Ascending aorta (tissue), 2 donors: ENCODE measurements at places on chromosomes 11 and 22.

GRCh38 chr11:19652623-19653375 is 59.8 kb upstream of the NAV2 start:
- H3K4me3 ChIP-seq = no peak overlapping the region
- no peaks in the 10 kb centered on the region for H3K27me3 ChIP-seq
- no peaks in the 10 kb centered on the region for H3K36me3 ChIP-seq
- peaks cover 4% of the 10 kb centered on the region for H3K4me1 ChIP-seq
- H3K27ac ChIP-seq = no peak overlapping the region

GRCh38 chr11:20362481-20362880 is 1.0 kb upstream of the HTATIP2 start:
- peaks cover 4% of the 10 kb centered on the region for H3K4me1 ChIP-seq
- no peaks in the 10 kb centered on the region for H3K36me3 ChIP-seq
- H3K27me3 ChIP-seq = no peaks in the 10 kb centered on the region
- no peak overlapping the region for H3K4me3 ChIP-seq
- H3K27ac ChIP-seq = no peak overlapping the region

DNA sequence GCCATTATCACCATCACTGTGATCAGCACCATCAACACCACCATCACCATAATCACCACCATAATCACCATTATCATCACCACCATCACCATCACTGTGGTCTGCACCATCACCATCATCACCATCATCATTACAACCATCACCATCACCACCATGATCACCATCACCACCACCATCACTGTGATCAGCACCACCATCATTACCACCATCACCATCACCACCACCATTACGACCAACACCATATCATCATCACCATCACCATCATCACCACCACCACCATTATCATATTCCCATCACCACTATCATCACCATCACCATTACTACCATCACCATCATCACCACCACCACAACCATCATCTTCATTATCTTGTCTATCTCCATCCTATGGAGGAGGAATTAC is 125.2 kb downstream of the PHF21B start:
- H3K27me3 ChIP-seq = no peaks in the 10 kb centered on the region
- DNase-seq = no peak
- H3K4me3 ChIP-seq = no peak overlapping the region
- H3K27ac ChIP-seq = no peak overlapping the region
- H3K4me1 ChIP-seq = no peaks in the 10 kb centered on the region

DNA sequence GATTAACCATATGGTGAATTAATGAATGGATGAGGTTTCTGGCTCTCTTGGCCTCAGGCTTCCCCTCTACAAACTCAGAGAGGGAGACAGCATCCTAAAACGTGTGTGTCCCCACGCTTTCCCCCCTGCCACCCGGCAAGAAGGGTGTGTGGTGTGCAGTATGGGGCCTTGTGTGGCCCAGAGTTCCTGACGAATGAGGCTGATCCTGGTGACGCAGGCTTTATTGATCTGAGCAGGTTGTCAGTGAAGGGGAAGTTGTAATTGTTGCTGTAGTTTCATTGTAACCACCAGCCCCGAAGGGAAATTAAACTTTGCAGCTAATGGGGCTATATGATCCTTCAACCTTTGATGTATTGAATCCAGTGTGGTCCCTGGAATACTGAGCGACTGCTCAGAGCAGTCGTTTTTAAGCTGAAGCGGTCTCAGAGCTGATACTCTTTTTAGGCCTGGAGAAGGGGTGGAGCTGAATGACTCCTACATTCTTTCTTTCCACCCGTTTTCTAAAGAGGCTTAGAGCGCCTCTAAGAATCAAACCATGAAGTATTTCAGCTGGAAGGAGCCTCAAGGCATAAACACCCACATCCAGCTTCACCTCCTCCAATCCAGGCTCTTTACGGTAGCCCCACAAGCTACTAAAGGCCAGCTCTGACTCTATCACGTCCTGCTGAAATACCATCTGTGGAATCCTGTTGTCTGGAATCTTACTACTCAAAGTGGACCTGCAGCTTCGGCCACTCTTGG is 284.7 kb downstream of the MIAT start:
- no peak for DNase-seq
- H3K36me3 ChIP-seq = no peaks in the 10 kb centered on the region
- no peak overlapping the region for H3K4me3 ChIP-seq
- no peaks in the 10 kb centered on the region for H3K27me3 ChIP-seq
- H3K4me1 ChIP-seq = no peaks in the 10 kb centered on the region
- H3K27ac ChIP-seq = no peak overlapping the region

- H3K4me3 ChIP-seq = no peak overlapping the region
- no peak for DNase-seq
- no peaks in the 10 kb centered on the region for H3K36me3 ChIP-seq
- no peaks in the 10 kb centered on the region for H3K27me3 ChIP-seq
- no peak overlapping the region for H3K27ac ChIP-seq
These were observed 5.4 kb downstream of the PI4KA start for GRCh38 chr22:20853236-20853660.
